ENCODE measurements at places on chromosomes 12 and 14.

GRCh38 chr12:48420039-48420775, 52.2 kb upstream of the ANP32D start:
- no peak for DNase-seq

- DNase-seq, result no peak
These were observed 100.2 kb downstream of the SYNE2 start for GRCh38 chr14:63952933-63953437.

GRCh38 chr12:15151161-15152091, 69.8 kb downstream of the RERG start:
- no peak for DNase-seq

- no peak for DNase-seq
These were observed 27.4 kb downstream of the EMP1 start for GRCh38 chr12:13223941-13224340.

- no peak for DNase-seq
These were observed 7.3 kb downstream of the KITLG start for GRCh38 chr12:88572781-88573549.

DNA sequence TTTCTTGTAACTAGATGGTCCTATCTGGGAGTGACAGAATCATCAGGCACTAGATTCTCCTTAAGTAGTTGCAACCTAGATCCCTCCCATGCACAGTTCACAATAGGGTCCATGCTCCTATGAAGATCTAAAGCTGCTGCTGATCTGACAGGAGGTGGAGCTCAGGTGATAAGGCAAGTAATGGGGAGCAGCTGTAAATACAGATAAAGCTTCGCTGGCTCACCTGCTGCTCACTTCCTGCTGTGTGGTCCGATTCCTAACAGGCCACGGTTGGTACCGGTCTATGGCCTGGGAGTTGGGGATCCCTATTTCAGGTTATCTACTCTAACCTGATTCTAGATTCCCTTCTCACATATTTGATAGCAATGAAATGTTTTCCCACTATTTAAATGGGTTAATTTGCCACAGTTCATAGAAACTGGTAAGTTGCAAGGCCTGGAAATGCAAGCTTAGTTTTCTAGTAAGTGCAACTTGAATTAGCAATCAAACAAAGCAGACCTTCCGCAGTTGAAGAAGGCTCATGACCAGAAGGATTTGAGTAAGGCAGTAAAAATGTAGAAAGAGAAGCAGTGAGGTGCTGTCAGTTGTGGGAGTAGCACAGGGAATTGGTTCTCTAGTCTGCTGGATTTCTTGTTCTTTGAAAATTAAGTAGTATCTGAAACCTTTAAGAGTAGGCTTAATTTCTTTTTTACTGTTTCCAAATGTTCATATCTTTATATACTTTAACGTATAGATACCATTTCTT, 332.3 kb downstream of the EGLN3 start:
- no peak for DNase-seq

DNA sequence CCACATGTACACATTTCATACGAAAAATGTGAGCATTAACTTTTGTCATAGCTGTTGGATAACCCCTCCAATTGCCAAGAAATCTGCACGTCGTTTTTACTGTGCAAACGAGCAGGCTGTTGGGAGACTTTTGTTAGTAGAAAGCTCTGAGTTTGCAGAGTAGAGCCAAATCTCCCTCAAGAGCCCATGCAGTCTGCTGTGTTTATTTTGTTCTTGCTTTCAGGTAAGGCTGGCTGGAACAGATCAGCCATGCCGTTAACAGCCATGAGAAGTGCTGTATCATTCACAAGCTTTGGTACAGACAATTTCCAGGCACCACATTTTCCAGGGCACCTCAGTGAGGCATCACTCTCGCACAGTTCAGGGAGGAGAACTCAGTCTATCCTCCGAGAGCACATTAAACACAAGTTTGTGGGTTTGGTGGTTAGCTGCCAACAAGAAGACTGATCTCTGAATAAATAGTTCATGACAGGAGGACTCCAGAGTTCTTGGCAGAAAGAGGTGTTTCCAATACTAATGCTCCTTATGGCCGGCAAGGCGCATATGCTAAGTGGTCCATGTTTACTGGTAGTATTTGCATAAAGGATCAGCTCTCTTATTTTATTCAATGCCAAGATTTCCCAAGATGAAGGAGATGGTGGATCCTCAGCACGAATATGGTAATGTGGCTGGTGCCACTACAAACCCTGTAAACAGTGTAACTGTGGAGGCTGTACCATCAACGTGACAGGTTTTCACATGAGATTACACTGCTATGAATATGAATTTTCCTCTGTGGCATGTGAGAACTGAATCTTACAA, 30.3 kb upstream of the PELI2 start:
- no peak for DNase-seq

- DNase-seq, result no peak
These were observed 87.7 kb downstream of the C12orf75 start for GRCh38 chr12:105418229-105418628.

- DNase-seq, result no peak
These were observed 16.2 kb downstream of the ABHD4 start for GRCh38 chr14:22614240-22614799.

- no peak for DNase-seq
These were observed 408.7 kb downstream of the APAF1 start for GRCh38 chr12:99053616-99054362.

- DNase-seq, result no peak
These were observed 1.2 kb upstream of the BMAL2 start for GRCh38 chr12:27331291-27331926.

GRCh38 chr14:33573301-33573880, 377.5 kb downstream of the EGLN3 start:
- no peak for DNase-seq

DNA sequence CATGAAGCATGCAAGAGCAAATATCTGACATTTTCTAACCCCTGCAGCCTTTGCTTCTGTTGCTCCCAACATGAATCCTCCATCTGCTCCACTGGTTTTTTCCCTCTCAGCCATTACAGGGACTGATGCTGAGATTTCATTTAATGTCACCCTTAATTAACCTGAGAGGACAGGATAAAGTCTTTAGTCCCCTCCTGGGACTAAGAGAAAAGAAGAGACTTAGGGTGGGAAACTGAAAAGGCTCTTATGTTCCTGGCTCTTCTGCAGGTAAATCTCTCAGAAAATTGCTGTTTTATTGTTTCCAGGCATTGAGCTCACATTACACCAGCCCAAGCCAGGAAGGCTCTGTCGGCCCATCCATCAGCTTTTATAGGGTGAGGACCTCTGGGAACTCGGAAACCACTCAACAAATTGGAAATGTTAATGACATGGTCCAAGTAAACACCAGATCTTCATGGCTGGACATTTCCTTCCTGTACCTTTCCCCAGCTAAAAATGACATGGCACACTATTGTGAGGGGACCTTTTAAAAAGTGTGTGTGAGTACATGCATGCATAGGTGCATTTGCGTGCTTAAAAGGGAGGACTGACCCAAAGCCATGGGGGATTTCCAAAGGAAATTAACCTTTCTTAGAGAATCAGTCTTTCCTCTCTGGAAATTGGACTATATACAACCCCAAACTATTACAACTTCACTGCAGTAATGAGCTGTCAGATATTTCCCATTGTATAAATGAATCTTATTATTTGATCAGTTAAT, 408.1 kb upstream of the TMTC1 start:
- no peak for DNase-seq

DNA sequence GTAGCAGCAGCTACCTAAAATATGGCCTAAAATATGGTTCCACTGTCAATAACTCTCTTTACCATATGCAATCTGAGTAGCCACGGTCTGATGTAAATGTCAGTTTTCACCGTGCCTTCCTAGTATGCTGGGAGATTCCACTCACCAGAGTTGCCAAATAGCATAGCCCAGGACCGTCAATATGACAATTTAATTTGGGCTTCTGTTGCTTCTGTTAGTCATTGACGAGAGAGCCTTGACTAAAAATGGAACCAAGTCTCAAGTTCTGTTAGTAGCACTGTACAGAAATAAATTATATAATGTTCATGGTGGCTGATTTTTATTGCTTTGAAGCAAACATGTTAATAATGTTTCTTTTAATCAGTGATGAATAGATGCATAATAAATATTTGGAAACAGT, 348.4 kb downstream of the BCAT1 start:
- DNase-seq, result no peak

GRCh38 chr12:130877333-130877732, 5.5 kb downstream of the RAN start:
- no peak for DNase-seq

GRCh38 chr12:31003861-31004640, 69.6 kb upstream of the DDX11 start:
- DNase-seq, result no peak

DNA sequence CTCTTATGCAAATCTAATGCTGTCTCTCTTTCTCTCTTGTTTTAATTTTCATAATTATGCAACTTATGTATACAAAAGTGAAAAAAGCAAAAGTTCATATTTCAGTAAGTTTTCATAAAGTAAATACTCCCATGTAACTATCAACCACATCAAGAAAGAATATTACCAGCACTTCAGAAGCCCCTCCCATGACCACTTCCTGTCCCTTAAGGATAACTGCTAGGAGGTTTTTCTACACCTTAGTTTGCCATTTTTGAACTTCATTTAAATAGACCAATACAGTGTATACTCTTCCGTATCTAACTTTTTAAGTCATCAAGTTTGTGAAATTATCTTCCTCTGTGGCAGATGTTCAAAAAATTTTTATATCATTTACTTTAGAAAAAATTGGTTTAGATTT, 547 bp upstream of the OR4K15 start:
- DNase-seq, result no peak

DNA sequence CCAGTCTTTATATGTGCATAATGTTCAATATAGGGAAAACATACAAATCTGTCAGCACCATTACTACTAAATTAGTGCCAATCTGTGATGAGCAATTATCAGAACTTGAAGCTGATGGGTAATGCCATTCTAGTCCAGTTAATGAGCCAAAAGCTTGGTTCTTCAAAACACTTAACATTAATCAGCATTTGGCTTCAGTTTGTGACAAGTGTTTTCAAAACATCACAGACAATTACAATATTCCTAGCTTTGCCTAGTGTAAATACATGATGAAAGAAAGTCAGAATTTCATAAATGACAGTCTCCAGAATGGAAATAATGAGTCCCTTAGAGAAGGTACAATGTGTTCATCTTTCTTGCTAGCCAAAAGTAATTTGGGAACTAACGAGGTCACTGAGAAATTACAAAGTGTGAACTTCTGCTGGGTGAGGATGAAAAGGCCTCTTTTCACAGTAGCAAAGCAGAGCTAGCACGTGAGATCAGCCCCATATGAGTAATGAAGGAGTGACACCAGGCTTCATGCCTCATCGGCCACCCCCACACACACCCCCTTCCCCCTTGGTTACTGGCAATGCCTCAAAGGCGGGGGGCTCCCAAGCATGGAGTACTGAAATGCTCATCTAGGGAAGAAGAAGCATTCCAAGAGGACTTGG, 180.6 kb upstream of the EEA1 start:
- peak; percentile 44 for DNase-seq

GRCh38 chr14:50605766-50606165, 45.8 kb downstream of the ATL1 start:
- no peak for DNase-seq

- no peak for DNase-seq
These were observed 41.9 kb downstream of the SPTLC2 start for GRCh38 chr14:77574446-77575115.

DNA sequence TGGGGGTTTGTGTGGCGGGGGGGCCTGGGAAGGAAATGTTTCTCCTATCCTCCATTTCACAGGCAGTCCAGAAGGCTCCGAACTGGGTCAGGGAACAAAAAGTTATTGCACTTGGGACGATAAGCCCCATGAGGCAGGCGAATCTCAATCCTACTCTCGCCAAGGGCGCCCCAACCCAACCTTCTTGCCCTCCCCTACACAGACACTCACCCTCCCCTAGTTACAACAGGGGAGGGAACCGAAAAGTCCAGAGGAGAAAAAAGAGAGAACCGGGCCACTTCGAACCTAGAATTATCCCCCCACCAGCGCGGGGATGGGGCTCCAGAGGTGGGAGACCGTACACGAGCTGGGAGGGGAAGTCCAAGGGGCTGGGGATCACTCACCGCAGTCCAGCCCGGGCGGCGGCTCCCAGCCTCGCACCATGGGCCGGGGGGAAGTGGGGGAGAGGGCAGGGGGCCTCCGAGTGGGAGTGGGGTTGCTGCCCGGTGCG, 357 bp downstream of the HOMEZ start:
- no peak for DNase-seq

DNA sequence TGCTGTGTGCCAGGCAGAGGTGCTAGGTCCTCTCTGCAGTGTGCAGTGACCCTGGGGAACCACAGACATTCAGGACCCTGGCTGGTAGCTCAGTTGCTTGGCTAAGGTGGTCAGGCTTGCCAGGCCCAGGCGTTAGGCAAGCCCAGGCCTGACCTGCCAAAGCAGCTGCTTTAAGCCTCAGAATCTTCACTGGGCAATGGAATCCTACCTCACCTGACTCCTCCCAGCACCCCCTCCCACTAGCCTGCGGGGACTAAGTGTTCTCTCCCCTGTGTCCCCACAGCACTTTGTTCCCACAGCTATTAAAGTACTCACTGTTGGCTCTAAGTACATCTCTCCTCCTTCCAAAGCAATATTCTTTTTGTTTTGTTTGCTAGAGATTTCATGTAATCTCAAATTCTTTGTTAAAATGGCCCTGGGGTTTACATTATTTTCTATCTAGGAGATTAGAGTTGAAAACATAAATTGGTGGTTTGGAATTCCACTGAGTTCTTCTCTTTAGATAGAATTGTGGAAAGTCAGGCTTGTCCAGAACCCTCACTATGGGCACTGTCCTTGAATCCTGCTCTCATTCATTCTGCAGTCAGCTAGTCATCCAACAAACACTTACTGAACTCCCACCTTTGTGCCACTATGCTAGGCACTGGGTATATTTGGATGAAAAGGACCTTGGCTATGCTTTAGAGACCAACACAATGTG, 44.4 kb downstream of the DGLUCY start:
- no peak for DNase-seq

DNA sequence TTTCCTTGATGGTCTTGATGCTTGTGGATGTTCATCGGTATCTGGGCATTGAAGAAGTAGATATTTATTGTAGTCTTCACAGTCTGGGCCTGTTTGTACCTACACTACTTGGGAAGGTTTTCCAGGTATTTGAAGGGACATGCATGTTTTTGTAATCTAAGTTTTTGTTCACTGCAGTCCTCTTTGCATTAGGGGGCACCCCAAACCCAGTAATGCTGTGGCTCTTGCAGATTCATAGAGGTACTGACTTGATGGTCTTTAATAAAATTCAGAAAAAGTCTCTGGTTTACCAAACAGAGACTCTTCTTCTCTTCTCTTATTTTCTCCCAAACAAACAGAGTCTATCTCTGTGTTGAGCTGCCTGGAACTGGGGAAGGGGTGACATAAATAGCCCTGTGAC, 150.9 kb upstream of the SLC16A7 start:
- no peak for DNase-seq

DNA sequence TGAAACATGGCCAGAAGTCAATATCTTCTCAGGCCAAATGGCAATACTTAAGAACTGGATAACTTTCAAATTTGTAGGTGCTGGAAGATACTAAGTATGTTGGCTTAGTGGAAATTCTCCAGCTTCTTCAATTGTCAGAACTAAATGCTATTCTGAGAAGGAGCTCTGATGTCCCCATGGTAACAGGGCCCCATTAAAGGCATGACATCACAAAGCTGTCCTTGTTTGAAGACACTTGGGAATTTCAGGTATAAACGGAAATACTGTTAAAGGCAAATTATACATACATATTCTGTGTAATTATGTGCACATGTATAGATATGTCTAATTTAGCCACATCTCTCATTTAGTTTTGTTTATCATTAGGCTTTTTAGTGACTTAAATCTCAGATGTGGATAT, 210.0 kb upstream of the SEL1L start:
- no peak for DNase-seq

- DNase-seq, result no peak
These were observed 213.3 kb upstream of the SLC16A7 start for GRCh38 chr12:59382282-59383078.
